Mucosa of descending colon (tissue), 3 donors: ENCODE measurements at places on chromosomes 1 and 21. TPM values are rescaled to one million over a fixed set of nuclear protein-coding genes. Genes with fewer than 3 reads are reported as not detected.

The COL11A1 gene
- total RNA-seq, result 0.06 TPM

The MMEL1 gene
- 10.9 TPM for total RNA-seq

The EXTL1 gene
- 1.7 TPM for total RNA-seq

The UTS2 gene
- total RNA-seq, result not detected

The C1orf185 gene
- not detected for total RNA-seq

The SELL gene
- total RNA-seq, result 2.5 TPM

The MCOLN3 gene
- total RNA-seq, result 2.3 TPM

The KRTAP12-4 gene
- not detected for total RNA-seq

The DNASE2B gene
- 0.87 TPM for total RNA-seq

The RPS6KC1 gene
- 23.4 TPM for total RNA-seq

The VHLL gene
- total RNA-seq, result not detected

The SFN gene
- 124 TPM for total RNA-seq

The ZSCAN20 gene
- total RNA-seq, result 4.3 TPM

The HSPA6 gene
- total RNA-seq, result 0.61 TPM

The CLCA2 gene
- 1.0 TPM for total RNA-seq

The PADI1 gene
- total RNA-seq, result 0.65 TPM

The LRP8 gene
- total RNA-seq, result 1.4 TPM

The CXADR gene
- total RNA-seq, result 31.5 TPM

The RAB7B gene
- total RNA-seq, result 0.69 TPM

- no peak for DNase-seq
Observed at GRCh38 chr1:38018864-38019343, 6.4 kb downstream of the UTP11 start.

DNA sequence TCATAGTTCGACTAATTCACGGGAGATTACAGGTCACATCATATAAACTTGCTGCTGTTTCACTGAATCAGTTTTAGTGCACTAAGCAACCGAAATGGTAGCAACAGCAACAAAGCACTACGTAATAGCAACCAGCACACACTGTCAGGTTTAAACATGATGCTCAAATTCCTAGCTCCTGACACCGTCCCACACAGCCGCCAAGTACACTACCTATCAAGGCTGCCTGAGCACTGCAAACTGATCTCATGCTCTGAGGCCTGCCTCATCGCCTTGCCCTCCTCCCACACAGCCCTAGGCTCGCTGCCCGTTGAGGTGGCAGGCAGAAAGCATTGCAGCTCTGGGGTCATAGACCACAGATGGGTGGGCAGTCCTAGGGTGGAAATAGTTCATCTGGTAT is 12.4 kb downstream of the LAMC2 start:
- DNase-seq, result no peak

GRCh38 chr21:46610018-46610701 is 5.3 kb upstream of the S100B start:
- DNase-seq, result no peak

GRCh38 chr1:192579010-192579738 is 3.6 kb downstream of the RGS1 start:
- DNase-seq, result no peak

GRCh38 chr1:245278846-245279245 is 124.1 kb downstream of the KIF26B start:
- DNase-seq, result no peak

DNA sequence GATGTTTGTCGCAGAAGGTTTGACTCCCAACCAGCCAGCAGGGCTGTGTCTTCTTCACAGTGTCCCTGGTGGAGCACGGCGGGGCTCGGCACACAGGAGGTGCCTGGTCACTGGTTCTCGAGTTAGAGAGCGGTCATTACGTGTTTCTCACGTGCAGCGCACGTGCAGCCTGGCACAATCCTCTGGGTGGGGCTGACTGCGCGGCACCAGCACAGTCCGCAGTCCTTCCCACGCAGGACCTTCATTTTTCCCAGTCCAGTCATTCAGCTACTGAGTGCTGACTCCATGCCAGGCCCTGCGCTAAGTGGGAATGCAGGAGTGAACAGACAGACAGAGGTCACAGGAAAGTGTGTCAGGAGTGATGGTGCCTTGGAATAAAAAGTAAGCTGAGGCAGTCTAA is 46.2 kb upstream of the GPR153 start:
- DNase-seq, result no peak

- DNase-seq, result no peak
Observed at GRCh38 chr1:67257173-67257535, 50.5 kb upstream of the IL12RB2 start.

DNA sequence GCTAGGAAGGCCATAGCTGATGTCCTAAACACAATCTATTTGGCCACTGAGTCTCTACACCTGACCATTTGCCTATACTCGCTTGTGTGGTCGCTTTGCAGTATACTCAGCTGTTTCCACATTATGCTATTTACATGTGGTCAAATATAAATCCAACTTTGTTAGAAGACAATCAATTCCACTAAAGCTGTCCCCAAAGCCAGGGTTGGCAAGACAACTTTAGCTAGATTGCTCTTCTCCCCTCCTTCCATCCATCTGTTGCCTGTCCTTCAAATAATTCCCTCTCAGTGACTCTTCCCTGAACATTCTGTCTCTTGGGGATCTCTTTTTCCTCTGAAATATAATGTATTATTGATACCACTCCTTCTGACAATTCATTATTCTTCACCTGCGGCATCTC is 30.1 kb downstream of the AVPR1B start:
- no peak for DNase-seq

DNA sequence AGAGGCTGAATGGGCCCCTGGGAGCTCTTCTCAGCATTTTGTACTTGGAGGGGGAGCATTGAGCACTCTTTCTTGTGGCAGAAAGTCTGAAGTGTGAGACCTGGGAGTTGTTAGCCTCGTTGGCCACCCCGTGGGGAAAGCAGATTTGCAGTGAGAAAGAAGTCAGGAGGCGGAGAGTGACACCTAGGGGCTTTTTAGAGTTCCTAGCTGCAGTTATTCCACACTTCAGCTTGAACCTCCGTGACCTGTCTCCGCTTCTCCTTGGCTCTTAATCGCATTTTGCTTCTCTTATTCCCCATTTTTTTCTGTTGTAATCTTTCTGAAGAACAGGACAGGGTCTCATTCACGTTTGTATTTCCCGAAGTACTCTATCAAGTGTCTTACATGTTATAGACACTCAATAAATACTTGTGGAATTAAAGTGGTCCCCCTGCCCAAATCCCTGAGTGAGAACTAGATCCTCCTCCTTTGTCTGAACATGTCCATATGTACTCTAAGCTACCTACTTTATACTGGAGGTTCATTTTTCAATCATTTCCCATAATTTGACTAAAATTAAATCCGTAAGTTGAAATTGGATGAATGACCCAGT is 14.5 kb upstream of the C1orf141 start:
- DNase-seq, result peak; percentile 67

DNA sequence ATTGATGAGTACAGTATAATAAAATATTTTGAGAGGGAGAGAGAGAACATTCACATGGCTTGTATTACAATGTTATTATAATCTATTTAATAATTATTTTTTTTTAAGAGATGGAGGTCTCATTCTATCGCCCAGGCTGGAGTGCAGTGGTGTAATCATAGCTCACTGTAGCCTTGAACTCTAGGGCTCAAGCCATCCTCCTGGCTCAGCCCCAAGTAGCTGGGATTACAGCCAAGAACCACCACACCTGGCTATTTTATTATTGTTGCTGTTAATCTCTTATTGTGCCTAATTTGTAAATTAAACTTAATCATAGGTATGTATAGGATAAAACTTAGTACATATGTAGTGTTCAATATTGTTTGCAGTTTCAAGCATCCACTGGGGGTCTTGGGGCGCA is 57.8 kb downstream of the HS2ST1 start:
- DNase-seq, result no peak

DNA sequence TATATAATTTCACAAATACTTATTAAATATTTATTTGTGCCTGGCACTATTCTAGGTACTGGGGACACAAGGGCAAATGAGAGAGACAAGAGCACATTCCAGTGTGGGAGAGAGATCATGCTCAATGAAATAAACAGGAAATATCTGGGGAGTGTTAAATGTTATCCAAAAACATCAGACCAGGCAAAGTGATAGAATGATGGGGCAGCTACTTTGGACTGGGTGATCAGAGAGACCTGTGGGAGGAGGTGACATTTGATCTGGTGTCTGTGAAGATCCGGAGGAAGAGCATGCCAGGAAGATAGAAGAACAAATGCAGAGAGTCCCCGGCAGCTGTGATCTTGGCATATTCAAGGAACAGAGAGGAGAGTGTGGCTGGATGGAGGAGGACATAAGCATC is 27.5 kb upstream of the GNG12 start:
- no peak for DNase-seq

DNA sequence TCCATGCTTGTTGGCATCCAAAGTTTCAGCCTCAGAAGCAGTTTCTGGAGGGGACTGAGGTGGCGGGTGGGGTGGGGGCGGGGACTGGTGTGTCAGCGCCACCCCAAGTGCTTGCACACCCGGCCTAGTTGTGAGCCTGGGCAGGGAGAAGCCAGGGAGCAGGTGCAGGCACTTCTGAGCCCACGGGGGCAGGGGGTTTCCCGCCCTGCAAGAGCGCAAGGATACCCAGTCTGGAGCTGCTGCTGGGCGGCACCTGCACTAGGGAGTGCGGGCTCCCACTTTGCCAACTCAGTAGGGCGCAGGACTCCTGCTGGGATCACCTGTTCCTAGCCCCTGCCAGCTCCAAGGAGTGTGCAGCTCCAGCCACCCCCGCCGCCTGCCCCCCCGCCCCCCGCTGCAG is 33.5 kb downstream of the MAGI3 start:
- DNase-seq, result no peak

DNA sequence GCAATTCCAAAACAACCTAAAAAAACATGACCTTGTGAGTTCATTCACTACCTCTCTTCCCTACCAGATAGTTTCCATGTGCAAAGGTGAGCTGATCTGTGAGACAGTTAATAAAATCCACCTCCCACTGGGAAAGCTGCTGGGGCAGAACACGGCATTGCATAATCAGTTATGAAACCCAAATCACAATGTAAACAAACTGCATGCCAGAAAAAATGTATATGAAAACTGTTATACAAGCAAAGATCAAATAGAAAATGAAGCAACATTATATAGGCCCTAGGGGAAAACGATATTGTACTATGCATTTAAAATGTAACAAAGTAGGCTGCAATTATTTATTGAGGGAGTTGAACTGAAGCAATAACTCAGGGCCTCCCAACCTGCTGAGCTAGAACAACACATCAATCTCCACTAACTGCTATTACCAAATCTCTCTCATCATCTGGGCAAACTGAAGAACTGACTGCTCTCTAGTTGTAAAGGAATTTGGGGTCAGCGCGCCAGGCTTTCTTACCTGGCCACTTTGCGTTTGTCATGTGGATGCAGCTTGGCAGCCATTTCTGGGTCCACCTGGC is 31.0 kb downstream of the TRIT1 start:
- DNase-seq, result no peak

GRCh38 chr1:15277447-15277838 is 30.4 kb downstream of the FHAD1 start:
- no peak for DNase-seq

DNA sequence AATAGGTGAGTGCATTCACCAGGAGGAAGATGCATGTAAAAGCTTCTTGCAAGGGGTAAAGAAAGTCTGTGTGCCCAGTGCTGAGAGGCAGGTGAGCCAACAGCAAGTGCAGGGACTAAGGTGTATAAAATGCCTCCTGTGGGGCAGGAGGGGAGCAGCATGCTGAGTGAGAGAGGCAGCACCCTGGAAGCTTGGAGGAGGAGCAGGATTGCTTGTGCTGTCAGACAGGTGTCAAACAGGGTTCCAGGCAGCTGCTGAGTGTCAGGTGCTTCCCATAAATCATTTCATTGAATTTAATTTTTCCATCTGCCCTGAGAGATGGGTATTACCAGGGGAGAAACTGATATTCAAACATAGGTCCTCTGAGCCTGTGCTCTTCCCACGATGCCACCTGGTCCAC is 13.9 kb downstream of the BSND start:
- no peak for DNase-seq

GRCh38 chr1:121458291-121459048 is 273.7 kb downstream of the SRGAP2C start:
- no peak for DNase-seq

DNA sequence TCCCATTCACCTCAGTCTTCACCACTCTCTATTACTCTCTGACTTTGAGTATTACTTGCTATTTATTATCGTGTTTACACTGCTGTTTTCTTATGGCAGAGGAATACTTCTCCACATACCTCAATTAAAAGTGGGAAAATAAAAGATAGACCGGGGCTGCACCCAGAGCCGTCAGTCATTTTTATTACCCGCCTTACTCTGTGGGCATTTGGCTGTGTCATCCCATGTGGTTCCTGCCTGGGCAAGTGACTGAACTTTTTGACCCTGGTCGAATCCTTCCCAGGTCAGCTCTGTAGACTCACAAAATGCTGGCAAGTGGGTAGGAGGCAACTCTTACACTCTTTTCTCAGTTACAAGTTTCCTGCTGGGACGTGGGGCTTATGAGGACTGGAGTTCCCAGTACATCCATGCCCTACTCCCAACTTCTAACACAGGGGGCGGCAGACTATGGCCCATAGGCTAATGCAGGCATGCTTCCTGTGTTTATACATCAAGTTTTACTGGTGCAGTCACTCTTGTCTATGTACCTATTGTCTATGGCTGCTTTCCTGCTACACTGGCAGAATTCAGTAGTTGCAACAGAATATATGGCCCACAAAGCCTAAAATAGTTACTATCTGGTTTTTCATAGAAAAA is 69.5 kb upstream of the KCND3 start:
- no peak for DNase-seq

DNA sequence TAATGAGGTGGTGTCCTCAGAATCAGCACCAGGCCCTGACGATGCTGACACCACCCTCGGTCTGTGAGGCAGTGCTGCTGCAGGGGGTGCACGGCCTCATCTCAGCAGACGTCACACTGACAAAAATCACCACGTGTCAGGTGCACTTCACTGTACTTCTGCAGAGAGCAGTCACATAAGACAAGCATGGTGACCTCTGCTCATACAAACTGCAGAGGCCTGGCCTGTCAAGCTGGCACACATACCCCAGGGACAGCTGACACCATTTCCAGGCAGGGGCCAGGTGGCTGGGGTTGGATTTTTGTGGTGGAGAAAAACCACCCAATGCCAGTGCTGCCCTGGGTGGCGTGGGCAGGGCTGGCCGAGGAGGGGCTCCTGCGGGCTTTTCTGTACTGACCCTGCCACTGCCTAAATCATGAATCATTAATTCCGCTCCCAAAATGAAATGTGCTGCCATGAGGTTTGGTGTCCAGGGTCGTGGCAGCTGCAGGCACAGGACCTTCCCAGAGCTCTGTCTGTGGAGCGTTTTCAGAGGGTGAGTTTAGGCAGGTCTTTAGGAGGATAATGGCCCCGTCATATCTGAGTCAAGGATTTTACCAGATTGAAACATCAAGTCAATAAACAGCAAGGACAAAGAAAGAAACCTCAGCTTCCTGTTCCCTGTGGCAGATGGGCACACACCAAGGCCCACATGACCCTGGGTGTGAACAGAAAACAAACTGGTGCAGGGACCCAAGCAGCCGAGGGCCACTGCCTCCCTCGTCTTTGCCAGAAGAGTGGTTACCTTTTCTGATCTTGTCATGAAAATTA is 33.4 kb upstream of the GPR153 start:
- DNase-seq, result no peak

GRCh38 chr1:44484155-44484688 is 79.2 kb downstream of the RNF220 start:
- DNase-seq, result no peak

GRCh38 chr1:116224111-116224510 is 112.9 kb downstream of the MAB21L3 start:
- DNase-seq, result no peak

GRCh38 chr1:18684303-18684702 is 53.7 kb downstream of the PAX7 start:
- DNase-seq, result no peak

- no peak for DNase-seq
Observed at GRCh38 chr1:198143797-198144196, 13.0 kb upstream of the NEK7 start.

GRCh38 chr1:57431400-57431799 is 7.5 kb upstream of the DAB1 start:
- no peak for DNase-seq
